ENCODE measurements at places on chromosomes 3 and 15.
A peak's percentile ranks its signal among the peaks of the same experiment; 100 is the strongest.

DNA sequence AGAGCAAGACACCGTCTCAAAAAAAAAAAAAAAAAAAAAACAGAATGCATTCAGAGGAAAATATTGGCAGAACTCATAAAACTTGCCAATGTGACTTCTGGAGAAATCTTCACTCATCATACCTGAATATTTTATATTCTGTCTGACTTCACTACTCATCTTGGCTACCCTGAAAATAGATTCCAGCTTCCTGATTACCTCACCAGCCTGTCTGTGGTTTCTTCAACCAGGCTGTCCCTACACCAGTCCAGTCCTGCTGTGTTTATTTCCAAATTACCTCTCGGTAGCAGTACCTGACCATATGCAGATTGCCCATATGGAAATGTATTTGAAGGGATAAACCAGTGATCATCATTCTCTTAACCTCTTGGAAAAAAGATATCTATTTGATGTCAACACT is 9.3 kb upstream of the P3H2 start:
- DNase-seq = no peak

- DNase-seq = peak; percentile 75
Observed at GRCh38 chr3:69499899-69500421, 114.1 kb upstream of the FRMD4B start.

- no peak for DNase-seq
Observed at GRCh38 chr3:52280050-52280461, 1.6 kb upstream of the WDR82 start.

GRCh38 chr15:92391640-92392039 is 2.0 kb upstream of the ST8SIA2 start:
- no peak for DNase-seq

DNA sequence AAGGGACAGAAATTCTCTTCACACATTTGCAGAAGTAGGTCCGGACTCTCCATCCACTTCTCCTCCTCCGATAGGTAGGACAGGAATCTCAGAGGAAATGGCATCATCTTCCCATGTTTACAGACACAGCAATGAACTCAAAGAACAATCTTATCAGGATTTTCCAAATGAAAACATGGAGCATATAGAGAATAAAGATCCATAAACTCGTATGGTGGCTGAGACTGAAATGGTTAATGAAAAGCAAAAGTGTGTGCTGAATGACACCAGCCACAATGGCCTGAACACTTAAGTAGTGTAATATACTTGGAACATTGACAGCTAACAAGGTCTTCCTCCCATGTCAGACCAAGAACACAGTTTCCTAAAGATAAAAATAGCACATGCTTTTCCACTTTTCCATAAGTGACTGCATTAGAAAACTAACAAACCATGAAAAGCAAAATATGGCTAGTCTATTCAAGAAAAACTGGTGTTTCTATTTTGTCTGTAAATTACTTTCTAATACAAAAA is 5.8 kb downstream of the CCRL2 start:
- no peak for DNase-seq

DNA sequence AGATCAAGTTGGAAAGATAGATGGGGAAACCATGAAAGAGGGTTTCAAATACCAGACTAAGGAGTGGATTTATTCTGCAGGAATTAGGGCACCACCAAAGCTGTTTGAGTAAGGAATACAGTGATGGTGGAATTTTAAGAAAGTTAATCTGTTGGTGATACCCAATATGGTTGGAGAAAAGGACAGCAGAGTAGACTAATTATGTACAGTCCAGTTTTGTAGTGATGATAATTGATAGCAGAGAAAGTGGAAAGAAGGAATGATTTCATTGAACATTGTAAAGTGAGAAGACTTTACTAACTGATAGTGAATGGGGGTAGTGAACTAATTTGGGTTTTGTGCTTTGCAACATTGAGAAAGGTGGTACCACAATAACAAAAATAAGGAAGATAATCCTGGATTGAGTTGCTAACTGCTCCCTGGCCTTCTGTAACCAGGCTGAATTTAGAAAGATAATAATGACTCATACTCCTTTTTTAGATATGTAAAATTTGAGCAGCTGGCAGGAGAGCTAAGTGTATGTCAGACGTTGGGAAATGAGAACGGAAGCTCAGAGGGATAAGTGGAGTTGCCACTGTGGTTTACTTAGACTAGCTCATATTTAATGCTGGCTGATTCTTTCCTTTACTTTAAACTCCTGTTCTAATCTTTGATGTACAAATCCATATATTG is 16.9 kb downstream of the TCAIM start:
- no peak for DNase-seq

- DNase-seq = no peak
Observed at GRCh38 chr3:150393745-150394144, 14.4 kb upstream of the TSC22D2 start.

GRCh38 chr3:106093616-106094015 is 224.8 kb upstream of the CBLB start:
- DNase-seq = no peak

DNA sequence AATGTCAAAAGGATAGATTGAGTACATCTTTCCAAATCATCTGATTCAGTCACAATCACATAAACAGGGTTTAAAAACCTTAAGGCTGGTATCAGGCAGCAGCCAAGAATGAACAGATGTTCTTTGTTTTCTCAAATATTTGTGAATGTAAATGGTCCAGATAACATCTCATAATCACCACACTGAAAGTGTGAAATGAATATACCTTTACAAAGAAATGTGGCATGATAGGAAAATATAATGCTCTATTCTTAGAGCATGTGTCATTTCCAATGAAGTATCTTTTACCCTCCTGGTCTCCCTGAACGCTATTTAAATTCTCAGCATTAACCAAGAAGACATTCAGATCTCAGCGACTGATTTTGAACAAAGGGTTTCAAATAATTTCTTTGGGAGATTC is 8.8 kb upstream of the ACTC1 start:
- no peak for DNase-seq

GRCh38 chr15:54374184-54374952 is 396.1 kb downstream of the UNC13C start:
- no peak for DNase-seq

- DNase-seq = no peak
Observed at GRCh38 chr3:155859859-155860258, 5.6 kb upstream of the SLC33A1 start.

GRCh38 chr3:135622656-135623055 is 342.9 kb upstream of the PPP2R3A start:
- DNase-seq = no peak

GRCh38 chr15:60353245-60353920 is 44.4 kb downstream of the ANXA2 start:
- no peak for DNase-seq

DNA sequence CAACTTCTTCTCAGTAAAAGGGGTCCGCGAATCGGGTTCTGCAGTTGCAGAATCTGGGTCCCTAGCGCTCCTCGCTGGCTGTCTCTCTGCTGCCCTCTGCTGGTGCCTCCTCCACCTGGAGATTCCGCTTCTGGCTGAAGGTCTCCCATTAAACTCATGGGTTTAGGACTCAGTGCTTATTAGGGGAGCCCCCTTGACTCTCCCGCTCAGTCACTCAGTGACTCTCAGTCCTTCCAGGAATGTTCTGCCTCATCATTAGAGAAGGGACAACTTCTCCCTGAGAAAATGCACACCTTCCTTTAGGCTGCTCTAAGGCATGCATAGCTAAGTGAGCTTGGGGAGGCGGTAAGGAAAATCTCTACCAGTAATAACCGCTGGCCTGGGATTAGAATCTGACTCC is 7.1 kb downstream of the CPN2 start:
- peak; percentile 93 for DNase-seq

GRCh38 chr3:125212509-125213363 is at the start of gene SLC12A8:
Gene SLC12A8, minus strand, starts transcription at chr3:125212748. Its CDS starts 1,399 bp downstream, at chr3:125211349.
- no peak for DNase-seq

- no peak for DNase-seq
Observed at GRCh38 chr3:176896640-176897039, 300.6 kb downstream of the TBL1XR1 start.

- peak; percentile 44 for DNase-seq
Observed at GRCh38 chr3:126360046-126360713, 3.0 kb upstream of the KLF15 start.

GRCh38 chr15:69275074-69275670 is 23.5 kb upstream of the PAQR5 start:
- DNase-seq = no peak

- DNase-seq = peak; percentile 80
Observed at GRCh38 chr15:75347222-75348033, 589 bp downstream of the NEIL1 start.

Measured in aorta (tissue), 5 donors.